ENCODE measurements at places on chromosomes 2 and 18.

GRCh38 chr2:239293775-239294430, 106.9 kb downstream of the HDAC4 start:
- H3K36me3 ChIP-seq: no peaks in the 10 kb centered on the region
- no peak for DNase-seq
- no peaks in the 10 kb centered on the region for H3K4me1 ChIP-seq
- no peaks in the 10 kb centered on the region for H3K27me3 ChIP-seq
- H3K4me3 ChIP-seq: no peak overlapping the region

DNA sequence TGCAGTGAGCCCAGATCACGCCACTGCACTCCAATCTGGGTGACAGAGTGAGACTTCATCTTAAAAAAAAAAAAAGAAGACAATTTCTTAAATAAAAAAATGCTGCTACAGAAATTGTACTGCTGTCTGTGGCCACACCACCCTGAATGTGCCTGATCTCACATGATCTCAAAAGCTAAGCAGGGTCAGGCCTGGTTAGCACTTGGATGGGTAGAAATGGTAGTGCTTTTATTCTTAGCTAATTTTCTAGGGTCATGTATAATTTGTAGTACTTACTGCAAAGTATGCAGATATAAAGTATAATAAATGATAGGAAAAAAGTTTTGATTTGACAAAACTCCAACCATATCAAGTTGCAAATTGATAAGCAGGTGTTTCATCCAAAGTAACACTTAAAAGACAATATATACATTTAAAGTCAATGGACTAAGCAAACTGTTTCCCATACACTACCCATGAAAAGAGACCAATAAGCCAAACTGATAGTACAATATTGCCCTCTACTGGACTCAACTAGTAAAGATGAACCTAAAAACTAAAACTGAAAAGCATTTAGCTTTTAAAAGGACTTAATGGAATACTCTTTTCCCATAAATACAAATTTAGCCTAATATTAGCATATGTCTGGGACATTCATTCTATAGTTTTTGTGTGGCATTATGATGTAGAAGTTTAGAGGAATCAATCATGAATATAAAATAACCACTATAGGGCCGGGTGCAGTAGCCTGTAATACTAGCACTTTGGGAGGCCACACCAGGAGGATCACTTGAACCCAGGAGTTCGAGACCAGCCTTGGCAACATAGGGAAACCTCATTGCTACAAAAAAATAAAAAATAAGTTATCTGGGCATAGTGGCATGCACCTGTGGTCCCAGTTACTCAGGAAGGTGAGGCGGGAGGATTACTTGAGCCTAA, 18.6 kb upstream of the PEX13 start:
- no peak overlapping the region for H3K4me3 ChIP-seq
- no peak overlapping the region for H3K27ac ChIP-seq
- peaks cover 5% of the 10 kb centered on the region for H3K4me1 ChIP-seq
- no peaks in the 10 kb centered on the region for H3K27me3 ChIP-seq

- no peak overlapping the region for H3K27ac ChIP-seq
- no peaks in the 10 kb centered on the region for H3K36me3 ChIP-seq
- no peaks in the 10 kb centered on the region for H3K27me3 ChIP-seq
Observed at GRCh38 chr2:156810094-156810493, 373.9 kb downstream of the GPD2 start.

DNA sequence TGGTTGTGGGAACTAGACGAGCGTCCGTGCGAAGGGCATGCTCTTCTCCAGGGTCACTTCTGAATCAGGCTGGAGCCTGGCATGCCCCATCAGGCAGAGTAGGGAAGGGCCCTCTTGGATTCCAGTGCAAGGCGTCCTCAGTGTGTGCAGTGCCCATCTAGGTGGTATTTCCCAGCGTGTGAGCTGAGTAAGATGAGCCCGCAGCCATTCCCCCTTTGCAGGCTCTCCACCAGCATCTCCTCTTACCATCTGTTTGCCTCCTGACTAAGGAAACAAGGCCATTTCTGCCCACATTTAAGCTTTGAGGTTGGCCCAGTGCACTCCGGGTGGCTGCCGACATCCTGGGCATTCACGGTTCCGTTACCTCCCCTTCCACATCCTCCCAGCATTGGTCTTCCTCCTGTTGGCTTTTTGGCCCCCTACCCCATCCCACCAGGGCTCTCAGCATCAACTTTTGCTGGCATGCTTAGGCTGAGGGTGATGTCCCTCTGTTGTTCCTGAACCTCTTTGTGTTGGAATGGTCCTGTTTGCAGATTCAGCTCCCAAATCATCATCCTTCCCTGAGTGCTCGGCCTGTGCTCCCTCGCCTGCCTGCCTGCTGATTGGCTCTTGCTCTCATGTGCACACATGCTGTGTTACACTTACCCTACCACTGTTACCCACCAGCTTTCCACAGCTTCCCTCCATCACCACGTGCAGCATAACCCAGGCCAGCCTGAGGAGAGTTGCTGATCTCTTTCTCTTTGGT, 11.8 kb downstream of the CEP68 start:
- H3K4me3 ChIP-seq: no peak overlapping the region
- no peak overlapping the region for H3K27ac ChIP-seq
- H3K4me1 ChIP-seq: no peaks in the 10 kb centered on the region
- H3K27me3 ChIP-seq: no peaks in the 10 kb centered on the region
- H3K36me3 ChIP-seq: no peaks in the 10 kb centered on the region
- no peak for DNase-seq

GRCh38 chr2:239019183-239019581, 171.3 kb downstream of the TWIST2 start:
- no peaks in the 10 kb centered on the region for H3K36me3 ChIP-seq
- H3K27me3 ChIP-seq: no peaks in the 10 kb centered on the region
- DNase-seq: no peak
- no peaks in the 10 kb centered on the region for H3K4me1 ChIP-seq

GRCh38 chr2:119468154-119468955, 36.7 kb downstream of the TMEM37 start:
- no peaks in the 10 kb centered on the region for H3K4me1 ChIP-seq
- no peaks in the 10 kb centered on the region for H3K27me3 ChIP-seq
- no peaks in the 10 kb centered on the region for H3K36me3 ChIP-seq
- H3K27ac ChIP-seq: no peak overlapping the region
- DNase-seq: no peak
- no peak overlapping the region for H3K4me3 ChIP-seq

GRCh38 chr18:50135903-50136302, 59.0 kb downstream of the MYO5B start:
- DNase-seq: no peak
- no peaks in the 10 kb centered on the region for H3K36me3 ChIP-seq
- H3K27ac ChIP-seq: no peak overlapping the region
- H3K27me3 ChIP-seq: no peaks in the 10 kb centered on the region

DNA sequence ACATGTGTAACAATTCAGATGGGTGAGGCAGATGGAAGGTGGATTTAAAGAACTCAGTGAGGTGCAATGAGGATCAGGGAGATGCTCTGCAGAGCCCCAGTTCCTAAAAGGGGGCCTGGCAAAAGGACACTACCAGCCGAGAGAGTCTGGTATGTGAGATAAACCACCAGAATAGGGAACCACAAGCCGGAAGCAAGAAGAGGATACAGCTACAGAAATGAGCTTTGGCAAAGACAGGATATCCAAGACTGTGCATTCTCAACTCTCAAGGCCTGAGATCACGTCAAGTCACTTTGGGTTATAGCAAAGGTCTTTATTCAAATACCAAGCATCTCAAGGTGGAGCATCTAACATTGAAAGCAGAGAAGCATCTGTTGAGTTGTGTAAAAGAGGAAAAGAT, 293.5 kb downstream of the ARHGAP15 start:
- H3K27ac ChIP-seq: no peak overlapping the region
- no peaks in the 10 kb centered on the region for H3K27me3 ChIP-seq
- H3K4me3 ChIP-seq: no peak overlapping the region
- DNase-seq: no peak
- H3K36me3 ChIP-seq: no peaks in the 10 kb centered on the region

- H3K36me3 ChIP-seq: no peaks in the 10 kb centered on the region
- H3K27ac ChIP-seq: no peak overlapping the region
- H3K4me3 ChIP-seq: no peak overlapping the region
Observed at GRCh38 chr18:25310045-25310444, 41.9 kb downstream of the ZNF521 start.

- no peaks in the 10 kb centered on the region for H3K27me3 ChIP-seq
- no peak for DNase-seq
- no peak overlapping the region for H3K4me3 ChIP-seq
- no peak overlapping the region for H3K27ac ChIP-seq
- H3K4me1 ChIP-seq: no peaks in the 10 kb centered on the region
- H3K36me3 ChIP-seq: no peaks in the 10 kb centered on the region
Observed at GRCh38 chr2:4684921-4685320, 981.5 kb downstream of the DCDC2C start.

GRCh38 chr2:187297801-187298200, 150.3 kb downstream of the CALCRL start:
- no peak overlapping the region for H3K4me3 ChIP-seq
- no peaks in the 10 kb centered on the region for H3K27me3 ChIP-seq
- no peak overlapping the region for H3K27ac ChIP-seq

- no peak for DNase-seq
- no peaks in the 10 kb centered on the region for H3K4me1 ChIP-seq
- no peaks in the 10 kb centered on the region for H3K27me3 ChIP-seq
- no peaks in the 10 kb centered on the region for H3K36me3 ChIP-seq
- no peak overlapping the region for H3K4me3 ChIP-seq
- no peak overlapping the region for H3K27ac ChIP-seq
Observed at GRCh38 chr2:205405752-205406151, 276.5 kb upstream of the NRP2 start.

- H3K36me3 ChIP-seq: no peaks in the 10 kb centered on the region
- H3K27ac ChIP-seq: peak overlapping the region; percentile 67
- H3K4me3 ChIP-seq: no peak overlapping the region
- no peak for DNase-seq
- H3K27me3 ChIP-seq: no peaks in the 10 kb centered on the region
- no peaks in the 10 kb centered on the region for H3K4me1 ChIP-seq
Observed at GRCh38 chr18:64275593-64276300, 126.9 kb upstream of the LINC00305 start.

DNA sequence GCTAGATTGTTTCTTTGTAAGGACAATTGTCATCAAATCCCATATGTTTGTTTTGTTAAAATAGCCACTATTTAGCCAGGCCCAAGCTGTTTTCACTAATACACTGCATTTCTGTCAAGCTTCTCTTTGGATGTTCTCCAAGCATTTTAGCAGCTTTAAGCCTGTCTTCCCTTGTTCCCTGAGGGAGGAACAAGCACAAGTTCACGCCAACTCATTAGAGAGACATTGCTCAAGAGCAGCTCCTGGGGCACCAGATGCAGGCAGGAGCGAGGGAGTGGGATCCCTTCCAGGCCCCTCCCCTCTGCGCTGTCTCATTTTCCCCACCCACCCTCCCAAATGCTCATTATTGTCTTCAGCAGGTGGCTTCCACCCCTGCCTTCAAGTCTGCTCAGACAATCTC, 32.6 kb upstream of the PPP3R1 start:
- no peak overlapping the region for H3K4me3 ChIP-seq
- peaks cover 10% of the 10 kb centered on the region for H3K4me1 ChIP-seq
- H3K36me3 ChIP-seq: no peaks in the 10 kb centered on the region
- no peaks in the 10 kb centered on the region for H3K27me3 ChIP-seq

DNA sequence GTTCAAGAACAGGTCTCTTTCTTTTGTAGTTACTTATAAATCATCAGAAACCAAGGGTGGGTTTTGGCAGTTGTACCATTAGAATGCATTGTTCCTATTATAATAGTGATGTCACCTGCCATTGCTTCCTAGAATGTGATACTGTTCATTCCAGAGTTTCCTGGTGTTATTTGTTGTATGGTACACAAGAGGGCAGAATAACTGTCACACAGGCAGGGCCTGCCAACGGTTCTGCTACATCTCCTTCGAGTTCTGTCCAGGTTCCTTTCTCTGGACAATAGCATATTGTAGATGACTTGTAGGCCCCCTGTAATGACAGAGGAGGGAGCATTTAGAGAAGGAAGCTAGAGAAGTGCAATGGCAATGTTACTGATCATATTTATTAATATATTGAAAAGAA, 98.3 kb downstream of the KLHL14 start:
- H3K4me1 ChIP-seq: no peaks in the 10 kb centered on the region
- no peak overlapping the region for H3K27ac ChIP-seq
- H3K4me3 ChIP-seq: no peak overlapping the region
- DNase-seq: no peak

- H3K27me3 ChIP-seq: no peaks in the 10 kb centered on the region
- no peaks in the 10 kb centered on the region for H3K4me1 ChIP-seq
- no peak for DNase-seq
- H3K36me3 ChIP-seq: no peaks in the 10 kb centered on the region
- H3K27ac ChIP-seq: no peak overlapping the region
Observed at GRCh38 chr2:71951718-71952404, 195.8 kb downstream of the CYP26B1 start.

DNA sequence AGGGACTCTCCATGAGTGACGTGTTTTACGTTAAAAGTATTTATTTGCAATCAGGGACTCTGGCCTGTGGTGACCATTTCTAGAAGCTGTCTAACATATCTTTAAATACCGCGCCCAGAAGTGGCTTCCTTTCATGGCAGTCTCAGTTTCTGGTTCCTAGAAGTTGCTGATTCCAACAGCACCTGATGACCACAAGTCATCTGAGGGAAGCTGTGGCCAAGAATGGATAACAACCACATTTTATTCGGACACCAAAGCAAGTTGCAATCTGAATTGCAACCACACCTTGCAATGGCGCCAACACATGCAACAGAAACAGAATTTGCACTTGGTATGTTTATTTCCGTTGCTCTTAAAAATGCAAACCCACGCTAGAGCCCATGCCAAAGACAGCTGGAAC, 33.1 kb downstream of the MEX3C start:
- H3K4me1 ChIP-seq: no peaks in the 10 kb centered on the region
- no peak for DNase-seq
- no peaks in the 10 kb centered on the region for H3K27me3 ChIP-seq
- H3K4me3 ChIP-seq: no peak overlapping the region
- H3K36me3 ChIP-seq: no peaks in the 10 kb centered on the region

DNA sequence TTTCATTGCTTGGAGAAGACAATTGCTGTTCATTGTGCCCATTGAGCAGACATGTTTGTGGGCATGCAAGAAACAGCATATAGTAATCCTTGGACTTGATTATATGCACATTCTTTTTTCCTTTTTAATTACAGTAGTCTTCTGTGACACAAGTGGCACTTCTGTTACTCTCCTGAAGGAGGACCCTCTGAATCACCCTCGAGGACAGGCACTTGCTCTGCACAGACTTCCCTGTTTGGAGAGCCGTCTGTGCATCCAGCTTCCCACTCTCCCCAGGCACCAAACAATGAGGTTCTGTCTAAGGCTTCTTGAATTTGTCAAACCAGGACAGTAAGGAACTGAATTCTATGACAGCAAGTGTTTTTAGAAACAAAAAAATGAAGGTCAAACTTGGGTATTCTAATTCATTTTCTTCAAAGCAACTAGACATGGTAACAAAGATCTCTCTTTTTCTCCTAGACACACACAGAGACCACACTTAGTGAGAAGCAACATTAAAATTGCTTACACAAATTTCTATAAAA, 844.6 kb upstream of the ID2 start:
- H3K4me3 ChIP-seq: no peak overlapping the region
- H3K27ac ChIP-seq: no peak overlapping the region
- DNase-seq: no peak
- H3K4me1 ChIP-seq: no peaks in the 10 kb centered on the region
- no peaks in the 10 kb centered on the region for H3K27me3 ChIP-seq
- no peaks in the 10 kb centered on the region for H3K36me3 ChIP-seq

DNA sequence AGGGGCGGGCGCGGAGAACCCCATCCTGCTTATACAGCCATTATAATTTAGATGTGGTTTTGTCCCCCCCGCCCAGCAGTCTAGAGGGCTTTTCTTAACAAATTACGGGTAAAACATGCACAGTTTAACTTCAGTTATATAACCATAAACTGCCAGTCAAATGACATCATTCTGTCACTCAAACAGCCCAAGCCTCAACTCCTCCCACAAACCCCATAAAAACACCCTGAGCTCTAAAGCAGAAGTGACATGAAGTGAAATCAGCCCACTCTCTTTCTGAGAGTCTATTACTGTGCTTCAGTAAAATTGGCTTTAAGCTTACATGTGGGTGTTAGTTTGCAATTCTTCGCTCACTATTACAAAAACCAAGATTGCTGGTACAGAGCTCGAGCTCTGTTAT, 705.1 kb upstream of the GCFC2 start:
- DNase-seq: no peak
- no peaks in the 10 kb centered on the region for H3K4me1 ChIP-seq
- no peak overlapping the region for H3K27ac ChIP-seq
